Activated CD8-positive, alpha-beta T cell treated with anti-CD3 and anti-CD28 coated beads, Interleukin-2, amount 10 ng/mL, durations not matched to agents 7 days and 5 days (primary cell): ENCODE measurements at places on chromosomes 5 and 9. TPM values are rescaled to one million over a fixed set of nuclear protein-coding genes. Genes with fewer than 3 reads are reported as not detected.
A peak's percentile ranks its signal among the peaks of the same experiment; 100 is the strongest.

Gene ANKRD18B
- total RNA-seq = not detected

DNA sequence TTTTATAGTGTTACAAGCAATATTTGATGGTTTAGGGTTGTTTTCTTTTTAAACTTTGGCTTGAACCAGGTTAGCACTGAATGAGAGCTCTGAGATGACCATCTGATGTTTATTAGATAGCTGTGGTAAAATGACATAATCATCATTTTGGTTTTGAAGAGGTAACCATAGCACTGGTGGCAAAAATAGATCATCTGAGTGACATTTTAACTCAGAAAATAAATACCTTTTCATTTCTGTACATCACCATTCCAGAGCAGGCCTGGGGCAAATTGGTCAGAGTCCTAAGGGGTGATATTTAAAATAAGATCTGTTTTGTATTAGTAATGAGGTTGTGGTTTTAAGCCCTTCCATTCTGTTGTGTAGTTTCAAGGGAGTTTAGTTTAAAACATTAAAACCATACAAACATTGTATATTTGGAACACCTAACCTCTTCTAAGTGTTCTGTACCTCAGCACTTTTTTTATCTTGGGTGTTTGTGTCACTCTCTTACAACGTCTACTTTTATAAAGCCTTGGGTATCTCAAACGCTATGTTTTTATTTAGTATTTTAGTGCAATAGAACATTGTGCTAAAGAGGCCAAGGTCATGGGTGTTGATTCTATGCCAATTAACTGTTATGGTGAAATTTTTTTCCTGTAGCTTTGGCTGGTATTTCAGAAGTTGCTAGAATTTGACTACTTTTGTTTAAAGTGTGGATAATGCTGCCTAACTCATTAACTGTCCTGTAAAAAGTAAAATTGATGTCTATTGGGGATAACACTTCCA lies 166.1 kb downstream of the CD180 start:
- DNase-seq = no peak

Gene LHX3
- total RNA-seq = 0.16 TPM

Gene WDR31
- total RNA-seq = 0.92 TPM

Gene PCDHGA6
- 0.11 TPM for total RNA-seq

Gene PLCXD3
- not detected for total RNA-seq

- DNase-seq = no peak
These were observed 27.8 kb upstream of the PTPDC1 start for GRCh38 chr9:94056442-94056974.

DNA sequence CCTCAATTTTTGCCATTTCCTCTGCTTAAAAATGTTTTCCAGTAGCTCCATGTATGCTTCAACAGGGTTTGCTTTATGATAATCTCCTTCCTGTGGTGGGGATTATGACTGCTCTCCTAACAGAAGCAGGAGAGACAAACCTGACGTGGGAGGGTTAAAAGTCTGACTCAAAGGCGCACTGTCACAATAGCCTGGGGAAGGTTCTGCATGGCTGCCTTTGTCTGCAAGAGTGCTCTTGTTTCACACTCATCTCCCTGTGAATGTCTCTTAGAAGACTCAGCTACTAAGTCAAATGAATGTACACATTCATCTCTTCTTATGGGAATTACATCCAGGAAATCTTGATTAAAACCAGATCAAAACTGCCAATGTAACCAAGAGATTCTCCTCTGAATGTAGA lies 90.9 kb upstream of the MTAP start:
- no peak for DNase-seq

- DNase-seq = no peak
These were observed 15.4 kb downstream of the ZNF622 start for GRCh38 chr5:16450163-16450562.

DNA sequence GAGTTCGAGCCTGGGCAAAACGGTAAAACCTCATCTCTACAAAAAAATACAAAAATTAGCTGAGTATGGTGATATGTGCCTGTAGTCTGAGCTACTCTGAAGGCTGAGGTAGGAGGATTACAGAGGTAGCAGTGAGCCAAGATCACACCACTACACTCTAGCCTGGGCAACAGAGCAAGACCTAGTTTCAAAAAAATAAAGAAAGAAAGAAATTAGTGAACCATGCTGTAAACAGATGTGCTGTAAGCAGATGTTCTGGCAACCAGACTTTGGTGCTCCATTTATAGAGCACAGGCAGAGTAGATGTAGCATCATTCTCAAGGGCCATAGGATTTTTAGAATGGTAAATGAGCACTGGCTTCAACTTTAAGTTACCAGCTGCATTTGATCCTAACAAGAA lies 115.4 kb downstream of the ST8SIA4 start:
- DNase-seq = no peak

- DNase-seq = no peak
These were observed 56.9 kb downstream of the KIF24 start for GRCh38 chr9:34272101-34272541.

DNA sequence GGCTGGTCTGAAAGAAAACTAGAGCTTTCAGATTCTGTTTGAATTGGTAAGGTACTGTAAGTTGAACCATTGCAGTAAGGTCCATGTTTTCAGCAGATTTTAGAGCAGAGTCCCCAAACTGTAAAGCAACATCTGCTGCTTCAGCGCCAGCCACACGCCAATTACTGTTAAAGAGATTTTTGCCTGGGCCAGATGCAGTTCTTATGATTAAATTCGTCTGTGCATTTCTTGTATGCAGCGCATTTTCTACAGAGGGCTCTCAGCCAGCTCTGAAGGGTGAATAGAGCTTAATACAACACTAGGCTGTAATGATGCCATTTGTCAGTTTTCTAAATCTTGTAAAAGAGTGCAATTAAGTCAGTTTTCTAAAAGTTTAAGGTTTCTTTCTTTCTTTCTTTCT lies 246.3 kb downstream of the COX7C start:
- no peak for DNase-seq

DNA sequence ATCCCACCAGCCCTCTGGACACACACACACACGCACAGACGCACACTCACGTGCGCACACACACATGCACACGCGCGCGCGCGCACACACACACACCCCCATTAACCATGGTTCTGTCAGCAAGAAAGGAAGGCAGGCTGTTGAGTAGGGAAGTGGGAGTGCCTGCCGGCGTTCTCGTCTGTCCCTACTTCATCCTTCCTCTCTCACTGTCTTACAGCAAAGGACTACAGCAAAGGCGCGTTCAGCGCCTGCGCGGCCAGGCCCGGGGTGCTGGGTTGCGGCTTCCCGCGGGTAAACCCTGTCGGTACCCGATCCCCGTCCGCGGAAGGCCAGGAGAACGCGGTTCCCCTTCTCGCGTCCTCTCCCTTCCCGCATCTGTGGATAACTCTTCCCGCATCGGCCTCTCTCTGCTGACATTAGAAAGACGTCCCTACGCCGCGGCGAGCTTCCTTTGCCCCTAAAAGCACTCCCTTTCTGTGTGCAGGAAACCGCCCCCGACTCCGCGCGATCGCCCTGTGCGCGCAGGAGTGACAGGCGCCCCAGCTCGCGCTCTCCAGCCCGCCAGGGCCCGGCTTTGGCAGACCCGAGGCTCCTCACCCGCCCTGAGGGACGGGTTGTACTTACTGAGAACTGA lies 219.2 kb downstream of the AGTPBP1 start:
- peak; percentile 43 for DNase-seq

DNA sequence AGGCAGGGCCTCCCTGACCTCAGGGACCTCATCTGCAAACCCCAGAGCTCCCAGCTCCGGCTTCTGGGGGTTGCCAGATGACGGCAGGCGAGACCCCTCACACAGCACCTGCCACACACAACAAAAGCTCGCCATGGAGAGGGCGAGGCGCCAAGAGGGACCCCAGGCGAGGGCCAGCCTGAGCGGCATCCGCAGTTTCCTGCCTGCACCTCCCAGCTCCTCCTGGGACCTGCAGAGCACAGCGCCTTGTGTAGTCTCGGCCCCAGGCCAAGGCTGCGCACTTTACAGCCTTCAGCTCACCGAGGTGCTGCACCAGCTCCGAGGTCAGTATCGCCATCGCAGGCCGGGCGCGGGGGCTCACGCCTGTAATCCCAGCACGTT lies 82.4 kb upstream of the ADAMTS2 start:
- no peak for DNase-seq

GRCh38 chr9:7266911-7267595 lies 509.3 kb downstream of the KDM4C start:
- DNase-seq = no peak

GRCh38 chr9:131361202-131361833 lies 32.6 kb upstream of the PRRC2B start:
- DNase-seq = peak; percentile 50

DNA sequence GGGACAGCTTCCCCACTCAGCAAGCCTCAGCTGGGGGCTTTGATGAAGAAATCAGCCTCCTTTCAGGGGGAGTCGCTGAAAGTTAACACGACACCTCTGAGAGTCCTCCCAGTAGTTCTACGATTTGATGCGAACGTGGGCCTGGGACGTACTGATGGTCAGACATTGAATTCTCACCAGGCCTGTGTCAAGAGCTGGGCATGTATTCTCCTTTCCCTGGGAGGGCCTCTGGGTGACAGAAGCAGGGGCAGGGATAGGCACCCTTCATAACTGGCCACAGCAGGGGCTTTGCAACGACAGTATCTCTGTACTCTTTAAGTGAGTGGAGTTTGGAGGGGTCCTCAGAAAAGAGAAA lies 15.6 kb upstream of the COL5A1 start:
- no peak for DNase-seq

DNA sequence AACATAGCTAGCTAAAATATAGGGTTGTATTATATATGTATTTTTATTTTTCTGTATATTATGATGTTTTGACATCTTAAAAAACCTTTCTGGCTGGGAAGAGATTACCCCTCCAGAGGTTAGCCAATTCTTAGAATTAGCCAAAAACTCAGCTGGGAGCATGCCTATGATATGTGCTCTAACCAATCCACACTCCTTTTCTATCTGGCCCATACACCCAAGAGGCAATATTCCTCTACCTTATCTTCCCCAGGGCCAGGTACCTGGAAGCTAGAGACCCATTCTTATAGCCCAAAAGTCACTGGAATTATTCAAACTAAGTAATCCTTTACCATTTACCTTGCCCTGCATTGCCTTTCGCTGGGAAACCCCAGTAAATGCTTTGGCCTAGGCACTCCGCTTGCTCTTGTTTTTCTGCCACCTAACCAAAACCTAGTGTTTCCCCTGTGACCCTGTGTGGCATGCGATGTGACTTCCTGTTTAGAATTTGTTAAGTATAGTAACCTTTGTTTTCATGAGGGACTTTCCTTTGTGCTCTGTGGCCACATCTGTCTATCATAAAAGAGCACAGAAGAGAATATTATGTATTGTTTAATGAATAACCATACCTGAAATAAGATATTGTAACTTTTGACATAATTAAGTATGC lies 37.4 kb downstream of the CSNK1G3 start:
- DNase-seq = peak; percentile 71

- no peak for DNase-seq
These were observed 51.2 kb downstream of the INVS start for GRCh38 chr9:100150214-100150613.

Gene SLC25A48
- not detected for total RNA-seq

Gene HTR1A
- not detected for total RNA-seq

Gene ELAVL2
- total RNA-seq = not detected

Gene ESM1
- total RNA-seq = not detected

Gene BRINP1
- total RNA-seq = not detected

Gene CKMT2
- total RNA-seq = not detected

DNA sequence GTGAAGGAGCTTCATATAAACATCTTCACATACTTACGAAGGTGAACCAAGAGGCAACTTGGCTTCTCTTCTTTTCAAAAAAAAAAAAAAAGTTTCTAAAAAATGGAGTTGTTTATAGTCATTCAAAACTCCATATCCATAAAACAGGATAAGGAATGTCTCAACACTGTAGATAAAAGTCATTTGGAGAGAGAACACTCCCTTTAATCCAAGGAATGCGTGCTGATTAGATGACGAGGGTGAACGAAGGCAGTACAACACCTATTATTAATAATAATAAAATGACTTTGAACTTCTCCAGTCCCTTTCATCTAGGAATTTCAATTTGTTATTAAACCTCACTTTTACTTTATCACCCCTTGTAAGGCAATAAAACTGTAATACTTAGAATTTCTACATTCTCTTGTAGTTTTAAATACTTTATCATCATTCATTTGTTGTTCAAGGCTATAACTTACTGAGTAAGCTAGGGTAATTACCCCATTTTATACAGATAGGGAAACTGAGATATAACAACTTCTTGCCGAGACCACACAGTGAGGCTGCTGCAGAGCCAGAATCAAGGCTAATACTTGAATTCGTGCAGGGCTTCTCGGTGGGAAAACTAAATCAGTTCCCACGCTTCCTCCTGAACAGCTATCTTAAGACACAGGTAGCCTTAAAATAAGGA lies 377.1 kb downstream of the EFNA5 start:
- DNase-seq = no peak

Gene BASP1
- not detected for total RNA-seq

Gene IL33
- not detected for total RNA-seq

DNA sequence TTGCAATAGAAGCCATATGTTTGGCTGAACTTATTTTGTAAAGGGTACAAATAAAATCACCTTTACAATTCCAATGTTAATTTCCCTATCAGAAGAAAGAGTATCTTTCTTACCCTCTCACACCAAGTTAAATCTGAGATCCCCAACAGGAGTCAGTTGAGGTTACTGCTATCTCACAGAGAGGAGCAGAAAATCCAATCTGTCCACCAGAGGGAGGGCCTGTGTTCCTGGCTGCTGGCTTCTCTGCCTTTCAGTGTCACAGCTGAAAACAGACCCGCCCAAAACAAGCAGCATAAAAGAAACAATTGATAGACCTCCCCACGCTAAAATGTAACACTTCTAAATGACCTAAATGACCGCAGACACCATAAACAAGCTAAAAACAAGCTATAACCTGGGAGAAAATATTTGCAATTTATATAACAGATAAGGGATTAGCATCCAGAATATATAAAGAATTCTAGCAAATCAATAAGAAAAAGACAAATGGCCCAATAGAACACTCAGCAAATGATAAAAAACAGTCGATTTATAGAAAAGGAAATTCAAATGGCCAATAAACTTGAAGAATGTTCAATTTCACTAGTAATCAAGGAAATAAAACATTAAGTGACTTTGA lies 24.5 kb upstream of the MVB12B start:
- peak; percentile 77 for DNase-seq

Gene CDH9
- total RNA-seq = not detected

Gene PCDHA9
- total RNA-seq = not detected

- DNase-seq = no peak
These were observed 139.9 kb downstream of the FANCC start for GRCh38 chr9:95177617-95178016.

Gene DPYSL3
- total RNA-seq = 0.23 TPM

- DNase-seq = no peak
These were observed 69.1 kb upstream of the NR4A3 start for GRCh38 chr9:99752417-99753109.

Gene SH3RF2
- not detected for total RNA-seq

Gene NPR3
- total RNA-seq = not detected

Gene PCDHA1
- not detected for total RNA-seq

Gene DIPK1B
- 0.16 TPM for total RNA-seq

- no peak for DNase-seq
These were observed 62.8 kb downstream of the C9orf50 start for GRCh38 chr9:129558063-129558550.

Gene ANKH
- total RNA-seq = 32.1 TPM

- DNase-seq = no peak
These were observed 305.4 kb upstream of the MSX2 start for GRCh38 chr5:174418809-174419539.

Gene CAMLG
- total RNA-seq = 23.1 TPM

- no peak for DNase-seq
These were observed 279.2 kb downstream of the PIK3R1 start for GRCh38 chr5:68494771-68495170.
